Coronary artery (tissue), 2 donors: ENCODE measurements at places on chromosomes 1 and 21.

DNA sequence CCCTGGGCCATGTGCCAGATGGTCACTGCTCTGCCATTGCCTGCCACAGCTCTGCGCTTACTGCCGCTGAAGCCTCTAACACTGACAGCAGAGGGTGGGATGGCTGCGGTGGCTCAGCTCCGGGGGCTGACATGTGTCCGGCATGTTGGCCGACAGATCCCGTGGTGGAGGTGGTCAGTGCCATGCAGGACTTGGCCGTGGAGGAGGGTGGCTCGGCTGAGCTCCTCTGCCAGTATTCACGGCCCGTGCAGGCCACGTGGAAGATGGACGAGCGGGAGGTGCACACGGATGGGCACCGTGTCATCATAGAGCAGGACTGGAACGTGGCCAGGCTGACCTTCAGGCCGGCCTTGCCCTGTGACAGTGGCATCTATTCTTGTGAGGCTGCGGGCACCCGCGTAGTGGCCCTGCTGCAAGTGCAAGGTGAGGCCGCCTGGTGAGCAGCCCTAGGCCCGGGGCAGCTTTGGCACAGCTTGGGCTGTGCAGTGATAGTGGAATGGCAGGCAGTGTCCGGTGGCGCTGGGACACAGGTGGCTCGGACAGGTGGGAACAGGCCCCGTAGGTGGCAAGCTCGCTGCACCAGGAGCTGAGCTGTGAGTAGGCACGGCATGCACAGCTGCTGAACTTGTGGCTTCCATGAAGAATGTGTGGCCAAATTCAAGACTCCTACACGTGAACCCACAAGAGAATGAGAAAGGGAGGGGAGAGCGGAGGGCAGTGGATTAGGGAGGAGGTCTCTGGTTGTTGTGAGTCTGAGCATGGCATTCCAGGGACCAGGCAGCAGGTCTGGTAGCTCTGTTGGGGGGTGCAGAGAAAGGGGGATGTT is 91.8 kb downstream of the TRIM11 start:
- DNase-seq, result peak; percentile 60

- DNase-seq, result no peak
These were observed 570.8 kb downstream of the LTN1 start for GRCh38 chr21:28421716-28422524.

DNA sequence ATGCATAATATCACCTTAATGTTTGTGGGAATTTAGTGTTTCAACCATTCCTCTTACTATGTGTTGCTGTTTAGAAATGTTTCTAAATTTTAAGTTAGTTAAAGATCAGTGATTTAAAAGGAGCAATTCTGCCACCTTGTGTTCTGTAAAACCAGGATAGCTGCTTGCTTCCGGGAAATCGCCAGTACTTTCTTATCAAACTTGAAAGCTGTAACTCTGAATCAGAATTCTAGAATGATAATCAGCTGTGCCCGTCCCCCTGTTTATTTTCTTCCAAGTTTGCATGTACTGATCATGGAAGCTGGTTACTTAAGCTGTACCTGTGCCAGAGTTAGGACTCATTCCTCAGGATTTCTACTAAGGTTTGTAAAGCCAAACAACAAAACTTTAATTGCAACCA is 656.4 kb downstream of the LTN1 start:
- no peak for DNase-seq

DNA sequence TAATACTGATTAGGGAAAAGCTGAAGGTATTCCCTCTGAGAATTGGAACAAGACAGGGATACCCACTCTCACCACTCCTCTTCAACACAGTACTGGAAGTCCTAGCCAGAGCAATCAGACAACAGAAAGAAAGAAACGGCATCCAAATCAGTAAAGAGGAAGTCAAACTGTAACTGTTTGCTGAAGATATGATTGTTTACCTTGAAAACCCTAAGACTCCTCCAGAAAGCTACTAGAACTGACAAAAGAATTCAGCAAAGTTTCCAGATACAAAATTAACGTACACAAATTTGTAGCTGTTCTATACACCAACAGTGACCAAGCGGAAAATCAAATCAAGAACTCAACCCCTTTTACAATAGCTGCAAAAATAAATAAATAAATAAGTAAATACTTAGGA is 78.6 kb downstream of the EXTL2 start:
- DNase-seq, result no peak

- no peak for DNase-seq
These were observed 9.2 kb downstream of the FCRL3 start for GRCh38 chr1:157691285-157691920.

GRCh38 chr1:162954824-162955223 is 93.8 kb upstream of the CCDC190 start:
- DNase-seq, result no peak

- no peak for DNase-seq
These were observed 77.5 kb upstream of the KCNK2 start for GRCh38 chr1:215005078-215005477.

GRCh38 chr1:201947697-201948008 is 1.3 kb upstream of the LMOD1 start:
- DNase-seq, result no peak
